ENCODE measurements at places on chromosomes 4 and X. TPM values are rescaled to one million over a fixed set of nuclear protein-coding genes. Genes with fewer than 3 reads are reported as not detected.

Gene MAMLD1
- 3.1 TPM for total RNA-seq

Gene SASH3
- 2.4 TPM for total RNA-seq

DNA sequence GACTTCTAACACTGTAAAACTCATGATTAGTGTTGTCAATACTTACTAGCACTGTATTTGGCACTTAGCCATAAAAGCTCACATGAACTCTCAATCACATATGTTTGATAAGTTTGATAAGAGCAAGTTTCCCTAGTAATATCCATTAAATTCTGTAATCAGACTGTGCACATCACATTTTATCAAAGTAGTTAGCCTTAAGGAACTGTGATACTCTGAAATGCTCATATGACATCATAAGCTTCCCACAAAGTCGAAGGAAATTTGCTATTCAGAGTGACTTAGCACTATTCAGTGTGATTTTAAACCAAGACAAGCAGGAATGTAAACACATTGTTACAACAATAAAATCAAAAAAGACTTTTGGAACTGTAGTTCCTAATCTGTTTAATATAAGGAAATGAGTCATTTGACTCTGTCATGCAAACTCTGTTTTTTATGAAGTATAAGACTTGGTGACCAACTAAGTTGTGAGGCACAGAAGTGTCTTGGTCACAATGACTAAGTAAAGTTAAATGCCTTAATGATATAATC, 6.7 kb downstream of the SLC7A11 start:
- DNase-seq = no peak

DNA sequence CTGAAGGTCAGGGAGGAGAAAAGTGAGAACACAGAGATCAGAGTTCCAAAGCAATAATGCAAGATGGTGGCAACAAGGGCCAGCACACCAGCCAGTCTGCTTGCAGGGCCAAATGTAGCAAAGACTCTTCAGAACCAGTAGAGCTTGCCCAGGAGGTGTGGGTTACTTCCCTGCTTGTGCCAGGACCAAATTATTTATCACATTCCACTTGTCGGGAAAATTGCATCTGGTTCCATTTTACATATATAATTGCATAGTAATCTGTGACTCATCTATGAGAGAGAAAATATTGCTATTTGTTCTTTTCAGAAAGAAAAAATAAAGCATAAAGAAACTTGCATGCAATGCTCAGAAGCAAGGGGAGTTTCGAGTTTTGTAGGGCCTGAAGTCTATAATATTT, 41.4 kb downstream of the MAML3 start:
- DNase-seq = no peak

- no peak for DNase-seq
Observed at GRCh38 chrX:21758488-21758887, 572 bp upstream of the SMPX start.

GRCh38 chrX:10157543-10157942, 768 bp downstream of the CLCN4 start:
- DNase-seq = no peak

DNA sequence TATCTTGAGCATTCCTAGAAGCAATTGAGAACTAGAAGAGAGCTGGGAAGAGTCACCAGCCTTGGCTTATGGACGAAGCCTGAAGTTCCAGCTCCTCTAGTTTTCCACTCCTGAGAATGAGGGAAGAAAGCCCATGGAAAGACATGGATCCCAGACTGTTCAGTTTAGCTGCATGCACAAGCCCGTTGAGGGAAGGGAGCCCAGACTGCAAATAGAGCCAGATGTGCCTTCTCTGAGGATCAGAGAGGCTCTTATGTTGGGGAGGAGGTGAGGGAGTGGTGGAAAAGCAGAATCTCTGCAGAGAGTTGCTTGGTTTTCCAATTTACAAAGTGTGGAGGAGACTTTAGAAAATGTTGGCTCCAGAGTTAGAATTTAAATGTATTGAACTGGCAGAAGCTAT, 69.0 kb downstream of the ASB9 start:
- DNase-seq = no peak

Data from left lobe of liver (tissue), 2 donors.